ENCODE measurements at places on chromosomes 2 and 18.

DNA sequence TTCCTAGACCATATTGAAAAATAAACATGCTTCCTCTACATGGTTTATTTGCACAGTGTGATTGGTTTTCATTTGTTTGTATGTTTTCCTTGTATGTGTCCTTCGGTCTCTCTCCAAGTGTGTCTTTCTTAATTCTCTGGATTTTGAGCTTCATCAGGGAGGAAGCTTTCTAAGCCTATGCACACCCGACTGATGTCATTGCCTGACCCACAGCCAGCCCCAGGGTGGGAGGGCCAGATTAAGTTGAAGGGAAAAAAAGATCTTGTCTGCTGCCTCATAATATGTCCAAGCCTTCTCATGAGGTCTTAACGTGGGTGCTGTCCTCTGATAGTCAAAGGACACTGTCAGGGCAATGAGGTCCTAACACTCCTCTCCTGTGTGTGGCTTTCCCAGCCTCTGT is 115.2 kb downstream of the MARCHF4 start:
- no peak for DNase-seq

DNA sequence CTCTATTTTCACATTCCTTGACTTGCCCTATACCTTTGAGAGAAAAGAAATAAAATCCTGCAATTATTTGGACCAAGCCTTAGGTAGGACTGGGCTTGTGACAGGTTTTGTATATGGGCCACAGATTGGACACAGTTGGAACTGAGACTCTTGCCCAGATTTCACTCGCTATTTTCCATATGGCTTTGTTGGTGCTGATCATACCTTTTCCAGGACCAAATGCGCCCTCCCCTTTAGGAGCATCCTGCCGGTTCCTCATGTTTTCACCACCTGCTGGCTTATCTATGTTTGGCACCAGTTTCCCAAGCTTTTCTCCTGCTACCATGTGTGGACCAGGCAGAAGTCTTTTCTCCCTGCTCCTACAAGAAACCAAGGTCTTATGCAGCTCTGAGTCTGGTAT is 494.9 kb downstream of the EPHA4 start:
- no peak for DNase-seq

- DNase-seq, result no peak
Observed at GRCh38 chr2:156430980-156431358, 5.2 kb upstream of the GPD2 start.

DNA sequence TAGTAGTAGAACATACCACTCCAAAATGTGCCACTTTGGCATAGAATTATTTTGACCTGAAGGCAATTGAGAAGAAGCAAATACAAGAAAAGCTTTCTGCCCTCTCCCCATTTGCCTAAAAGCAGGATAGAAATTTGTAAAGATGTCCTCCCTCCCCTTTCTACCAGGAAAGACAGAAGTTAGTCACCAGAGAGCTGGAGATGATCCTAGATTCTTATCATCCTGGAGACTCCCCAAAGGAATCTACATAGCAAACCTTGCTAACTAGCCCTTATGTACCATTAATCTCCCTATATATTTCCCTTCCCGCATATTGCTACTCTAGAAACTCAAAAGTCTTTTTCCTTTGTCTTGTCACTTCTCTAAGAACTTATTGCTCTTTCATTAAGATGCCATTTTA is 12.6 kb upstream of the TMEM37 start:
- no peak for DNase-seq

- no peak for DNase-seq
Observed at GRCh38 chr2:15763106-15763821, 171.6 kb downstream of the DDX1 start.

GRCh38 chr2:173252581-173252980 is 102.1 kb upstream of the CDCA7 start:
- no peak for DNase-seq

GRCh38 chr2:59000796-59001195 is 759.7 kb upstream of the FANCL start:
- DNase-seq, result no peak

GRCh38 chr2:44120428-44120827 is 48.2 kb upstream of the PPM1B start:
- no peak for DNase-seq

GRCh38 chr2:236086971-236087465 is 81.2 kb downstream of the GBX2 start:
- no peak for DNase-seq

DNA sequence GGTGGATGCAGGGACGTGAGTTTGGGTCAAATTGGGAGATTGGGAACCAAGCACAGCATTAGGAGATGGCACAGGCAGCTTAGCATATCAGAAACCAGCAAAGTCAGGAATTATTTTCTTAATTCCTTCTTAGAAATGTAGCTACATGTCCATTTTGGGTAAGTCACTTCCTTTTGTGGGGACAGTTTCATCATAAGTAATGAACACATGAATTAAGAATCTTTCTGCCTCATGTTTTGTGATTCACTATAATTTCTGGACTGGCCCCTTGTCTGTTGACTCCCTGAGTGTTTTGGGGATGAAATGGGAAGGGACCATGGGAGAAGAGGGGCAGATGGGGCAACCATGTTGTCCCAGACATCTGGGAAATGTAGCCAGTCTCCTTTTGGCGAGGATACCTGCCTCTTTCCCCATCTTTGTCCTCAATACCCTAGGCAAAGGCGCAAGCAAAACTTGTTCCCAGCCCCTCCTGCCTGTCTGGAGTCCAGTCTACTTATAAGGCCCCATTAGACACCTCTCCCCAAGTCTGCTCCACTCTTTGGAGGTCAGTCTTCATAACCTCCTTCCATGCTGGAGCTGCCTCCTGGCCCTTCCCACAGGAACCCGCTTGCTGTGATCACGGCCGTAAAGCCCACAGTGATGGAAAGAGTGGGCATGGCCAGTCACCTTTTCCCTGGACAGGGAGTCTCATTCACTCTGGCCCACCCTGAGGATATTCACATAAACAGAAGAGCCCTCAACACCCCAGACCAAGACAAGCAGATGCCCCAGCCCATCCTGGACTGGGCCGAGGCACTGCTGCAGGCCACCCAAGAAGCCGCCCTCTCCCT is 25.7 kb downstream of the MTHFD2 start:
- DNase-seq, result no peak

- no peak for DNase-seq
Observed at GRCh38 chr2:238791354-238791753, 56.5 kb upstream of the TWIST2 start.

- DNase-seq, result no peak
Observed at GRCh38 chr18:9081940-9082339, 20.6 kb upstream of the NDUFV2 start.

- DNase-seq, result no peak
Observed at GRCh38 chr2:231127936-231128335, 3.1 kb upstream of the HTR2B start.

- DNase-seq, result no peak
Observed at GRCh38 chr2:108370080-108370479, 7.7 kb upstream of the SULT1C4 start.

DNA sequence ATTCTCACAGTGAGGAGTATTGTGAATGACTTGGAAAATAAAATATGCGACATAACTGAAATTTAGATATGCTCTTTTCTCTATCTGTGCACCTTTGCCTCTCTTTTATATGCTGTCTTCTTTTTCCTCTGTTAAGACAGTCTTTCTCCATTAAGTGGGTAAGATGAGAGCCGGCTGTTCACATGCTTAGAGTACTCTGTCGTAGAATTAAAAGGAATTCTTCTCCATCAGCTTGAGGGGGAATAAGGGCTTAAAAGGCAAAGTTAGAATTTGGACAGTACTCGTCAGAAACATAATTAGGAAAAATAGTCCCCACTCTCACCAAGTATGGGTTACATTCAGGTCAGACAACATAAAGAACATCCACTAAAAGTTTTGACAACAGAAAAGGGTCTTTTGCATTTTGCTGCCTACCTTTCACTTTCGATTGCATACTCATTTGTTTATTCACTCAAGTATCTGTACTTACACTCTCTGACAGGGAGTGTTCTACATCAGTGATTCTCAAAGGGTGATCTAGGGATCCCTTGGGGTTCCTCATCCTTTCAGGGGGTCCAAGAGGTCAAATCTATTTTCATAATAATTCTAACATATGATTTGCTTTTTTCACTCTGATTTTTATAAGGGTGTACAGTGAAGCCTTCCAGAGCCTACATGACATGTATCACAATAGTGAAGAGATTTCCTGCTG is 48.0 kb downstream of the ARHGAP15 start:
- no peak for DNase-seq

DNA sequence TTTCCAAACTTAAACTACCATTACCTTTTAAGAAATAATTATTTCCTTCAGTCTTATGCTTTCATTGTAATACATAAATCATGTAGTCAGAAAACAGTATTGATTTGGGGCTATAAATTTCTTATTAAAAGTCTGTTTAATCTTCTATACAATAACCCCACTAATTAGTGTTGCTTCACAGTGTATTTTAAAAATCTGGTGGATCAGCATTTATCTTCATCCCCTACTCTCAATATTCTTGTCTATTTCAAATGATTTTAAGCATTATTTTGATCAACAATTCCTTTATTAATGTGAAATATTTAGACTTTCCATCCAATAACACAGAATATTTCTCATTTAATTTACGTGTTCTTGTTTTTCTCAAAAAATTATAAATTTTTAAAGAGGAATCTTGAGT is 32.5 kb upstream of the SDC1 start:
- no peak for DNase-seq

GRCh38 chr2:171176516-171176915 is 15.8 kb upstream of the TLK1 start:
- no peak for DNase-seq

DNA sequence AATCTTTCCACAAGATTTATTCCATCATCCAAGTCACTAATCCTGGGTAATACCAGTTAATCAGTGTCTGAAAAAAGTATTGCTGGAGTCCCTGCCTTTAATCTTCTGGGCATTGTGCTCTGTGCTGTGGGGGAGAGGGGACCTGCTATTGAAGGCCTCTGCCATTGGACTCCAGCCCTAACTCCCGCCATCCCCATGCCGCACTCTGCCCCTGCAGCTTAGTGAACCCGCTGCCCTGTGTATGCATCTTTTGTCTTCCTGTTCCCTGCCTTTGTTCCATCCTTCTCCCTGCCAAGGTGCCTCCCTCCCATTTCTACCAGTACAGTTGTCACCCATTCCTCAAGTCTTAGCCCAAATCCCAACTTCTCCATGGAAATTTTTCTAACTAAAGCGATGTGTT is 113.8 kb upstream of the EPAS1 start:
- peak; percentile 45 for DNase-seq

GRCh38 chr18:76803814-76804213 is 18.5 kb upstream of the ZNF236 start:
- peak; percentile 88 for DNase-seq

DNA sequence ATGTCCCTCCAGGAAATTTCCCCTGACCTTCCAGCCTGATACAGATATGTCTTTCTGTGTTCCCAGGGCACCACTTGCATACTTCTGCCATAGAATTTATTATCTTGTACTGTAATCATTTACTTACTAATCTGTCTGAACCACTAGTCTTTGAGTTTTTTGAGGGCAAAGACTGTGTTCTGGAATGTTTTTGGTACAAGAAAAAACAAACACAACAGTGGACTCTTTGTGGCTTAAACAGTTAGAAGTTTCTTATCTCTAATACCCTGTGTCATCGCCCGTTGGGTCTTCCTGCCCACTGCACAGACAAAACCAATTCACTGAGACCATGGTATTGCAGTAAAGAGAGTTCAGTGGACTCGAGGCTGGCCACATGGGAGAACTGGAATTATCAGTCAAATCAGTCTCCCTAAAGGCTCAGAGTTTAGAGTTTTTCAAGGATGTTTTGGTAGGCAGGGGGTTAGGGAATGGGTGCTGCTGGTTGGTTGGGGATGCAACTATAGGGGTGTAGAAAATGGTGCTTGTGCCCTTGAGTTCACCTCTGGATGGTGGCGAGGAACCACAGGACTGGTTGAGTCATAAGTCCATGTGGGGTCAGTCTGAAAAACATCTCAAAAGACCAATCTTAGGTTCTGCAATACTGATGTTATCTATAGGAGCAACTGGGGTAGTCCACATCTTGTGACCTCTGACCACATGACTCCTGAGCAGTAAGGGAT is 20.3 kb downstream of the RALB start:
- no peak for DNase-seq

DNA sequence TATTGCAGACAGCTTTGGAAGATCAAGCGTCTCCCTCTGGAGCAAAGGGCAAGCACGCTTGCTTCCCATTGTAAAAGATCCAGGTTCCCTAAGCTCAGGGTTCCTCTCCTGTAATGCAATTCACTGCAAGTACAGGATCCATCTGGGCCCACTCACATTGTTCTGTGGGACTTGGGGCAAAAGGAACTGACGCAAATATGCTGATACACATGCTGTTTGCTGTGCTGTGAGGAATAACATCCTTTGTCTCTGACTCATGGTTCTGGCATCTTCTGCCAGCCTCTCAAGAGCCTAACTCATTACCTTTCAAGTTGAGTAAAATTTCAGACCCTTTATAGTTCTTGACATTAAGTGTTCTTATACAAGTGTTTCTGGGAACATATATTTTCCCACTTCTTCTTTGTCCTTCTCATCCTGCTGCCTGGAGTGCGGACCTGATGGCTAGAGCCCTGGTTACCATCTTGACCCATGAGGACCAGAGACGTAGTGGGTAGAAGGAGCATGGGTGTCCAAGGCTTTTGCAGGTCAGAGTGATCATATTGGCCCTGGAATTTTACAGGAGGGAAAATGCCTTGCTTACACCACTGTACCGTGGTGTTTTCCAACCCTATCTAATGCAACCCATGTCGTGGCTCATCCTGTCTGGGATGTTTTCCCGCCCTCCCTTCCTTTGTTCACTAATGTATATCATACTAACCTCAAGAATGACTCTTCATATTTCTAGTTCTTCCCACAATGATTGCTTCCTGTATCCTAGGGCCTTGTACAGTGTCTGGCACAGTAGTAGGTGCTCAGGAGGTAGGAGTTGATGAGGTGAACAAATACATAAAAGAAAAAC is 145.7 kb upstream of the GLI2 start:
- DNase-seq, result no peak

GRCh38 chr2:240958366-240959213 is 39.8 kb upstream of the SNED1 start:
- no peak for DNase-seq

- no peak for DNase-seq
Observed at GRCh38 chr2:776487-776886, 99.3 kb upstream of the TMEM18 start.

DNA sequence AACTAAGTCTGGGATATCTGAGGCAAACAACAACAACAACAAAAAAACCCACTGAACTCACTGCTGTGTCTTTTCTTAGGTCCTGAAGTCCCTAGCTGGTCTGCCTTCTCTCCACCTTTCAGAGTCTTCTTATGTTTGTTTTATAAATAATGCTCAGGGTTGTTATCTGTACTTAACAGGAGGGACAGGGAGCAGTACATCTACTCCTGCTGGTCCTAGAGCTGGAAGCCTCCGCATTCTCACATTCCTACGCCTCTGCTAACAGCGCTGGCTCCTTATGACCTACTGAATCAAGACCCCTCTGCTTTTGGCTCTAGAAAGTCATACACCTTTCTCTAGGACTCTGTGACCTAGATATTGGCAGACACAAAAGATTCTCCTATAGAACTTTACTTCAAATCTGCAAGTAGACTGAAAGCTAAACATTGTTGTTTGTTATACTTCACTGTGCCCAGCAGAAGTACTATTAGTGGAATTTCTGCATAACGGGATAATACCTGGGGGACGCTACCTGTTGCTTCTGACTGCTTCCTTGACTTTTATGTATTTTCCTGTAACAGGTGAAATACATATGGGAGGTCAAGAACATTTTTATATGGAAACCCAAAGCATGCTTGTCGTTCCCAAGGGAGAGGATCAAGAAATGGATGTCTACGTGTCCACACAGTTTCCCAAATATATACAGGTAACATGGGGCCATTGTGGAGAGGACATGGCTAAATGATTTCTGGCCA is 48.6 kb downstream of the AOX1 start:
- no peak for DNase-seq
